ENCODE measurements at places on chromosomes 12 and 14.

GRCh38 chr14:64958201-64958600 lies 13.9 kb downstream of the RAB15 start:
- no peak overlapping the region for H3K27ac ChIP-seq
- no peak for DNase-seq
- H3K4me3 ChIP-seq, result no peak overlapping the region
- peaks cover 19% of the 10 kb centered on the region for H3K36me3 ChIP-seq

DNA sequence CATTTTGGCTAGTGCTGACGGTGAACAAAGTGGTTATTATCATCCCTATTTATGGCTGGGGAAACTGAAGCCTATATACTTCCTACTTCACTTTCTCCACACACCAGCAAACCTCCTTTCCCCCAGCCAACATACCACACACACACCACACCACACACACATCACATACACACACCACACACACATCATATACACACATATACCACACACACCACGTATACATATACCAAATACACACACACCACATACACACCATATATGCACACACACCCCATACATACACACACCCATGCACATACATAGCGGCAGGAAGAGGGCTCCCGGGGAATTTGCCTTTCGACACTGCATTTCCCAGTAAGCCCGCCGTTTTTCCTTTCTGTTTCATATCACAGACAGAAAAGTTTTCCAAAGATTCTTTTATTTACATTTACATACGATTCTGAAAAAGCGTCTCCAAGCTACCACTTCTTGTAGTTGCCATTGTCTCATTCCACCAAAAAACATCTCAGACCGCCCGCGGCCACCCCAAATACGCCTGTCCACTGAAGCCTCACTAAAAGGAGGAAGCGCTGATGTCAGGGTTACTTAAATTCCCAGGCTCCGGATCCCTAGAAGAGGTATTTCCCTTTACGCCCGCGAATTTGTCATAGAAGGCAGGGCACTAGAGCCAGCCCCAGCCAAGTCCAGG lies 823 bp upstream of the RAB5B start:
- peaks cover 68% of the 10 kb centered on the region for H3K4me1 ChIP-seq
- H3K4me3 ChIP-seq, result peak overlapping the region; percentile 64
- H3K27me3 ChIP-seq, result no peaks in the 10 kb centered on the region
- DNase-seq, result no peak
- H3K36me3 ChIP-seq, result peaks cover 55% of the 10 kb centered on the region

DNA sequence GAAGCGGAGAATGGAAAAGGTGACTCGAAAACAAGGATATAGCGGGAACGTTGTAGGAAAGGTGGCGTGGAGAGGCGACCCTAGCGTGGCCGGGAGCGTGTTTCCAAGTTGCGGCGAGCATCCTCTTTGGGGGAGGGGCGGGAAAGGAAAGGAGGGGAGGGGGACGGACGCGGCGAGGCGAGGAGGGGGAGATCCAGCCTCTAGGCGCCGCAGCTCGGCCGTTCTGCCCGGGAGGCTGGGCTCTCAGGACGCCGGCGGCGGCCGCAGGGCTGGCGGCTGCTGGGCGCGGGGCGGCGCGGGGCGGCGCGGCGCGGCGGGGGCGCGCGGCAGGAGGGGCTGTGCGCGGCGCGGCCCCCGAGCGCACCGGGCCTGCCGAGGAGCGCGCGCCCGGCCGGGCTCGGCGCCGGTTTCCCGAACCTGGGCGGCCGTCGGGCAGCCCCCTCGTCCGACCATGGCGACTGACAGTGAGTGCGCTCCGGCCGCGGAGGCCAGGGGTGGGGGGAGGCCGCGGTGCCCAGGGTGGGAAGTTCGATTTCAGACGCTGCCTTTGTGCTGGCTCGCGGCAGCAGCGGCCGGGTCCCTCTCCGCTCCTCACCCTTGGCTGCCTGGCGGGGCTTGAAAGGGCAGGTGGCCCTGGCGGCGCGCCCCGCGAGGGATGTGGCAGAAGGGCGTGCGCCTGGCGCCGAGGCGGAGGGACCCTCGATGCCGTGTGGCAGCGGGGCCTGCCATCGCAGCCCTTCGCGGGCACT lies 50.3 kb downstream of the SNAPC1 start:
- no peaks in the 10 kb centered on the region for H3K4me1 ChIP-seq
- no peak within 1 kb of the TSS for H3K4me3 ChIP-seq
- no peaks in the 10 kb centered on the region for H3K27me3 ChIP-seq

GRCh38 chr12:103756443-103756842 lies 84.6 kb downstream of the NT5DC3 start:
- H3K27ac ChIP-seq, result no peak overlapping the region
- no peaks in the 10 kb centered on the region for H3K27me3 ChIP-seq
- no peaks in the 10 kb centered on the region for H3K36me3 ChIP-seq
- DNase-seq, result no peak
- no peaks in the 10 kb centered on the region for H3K4me1 ChIP-seq

DNA sequence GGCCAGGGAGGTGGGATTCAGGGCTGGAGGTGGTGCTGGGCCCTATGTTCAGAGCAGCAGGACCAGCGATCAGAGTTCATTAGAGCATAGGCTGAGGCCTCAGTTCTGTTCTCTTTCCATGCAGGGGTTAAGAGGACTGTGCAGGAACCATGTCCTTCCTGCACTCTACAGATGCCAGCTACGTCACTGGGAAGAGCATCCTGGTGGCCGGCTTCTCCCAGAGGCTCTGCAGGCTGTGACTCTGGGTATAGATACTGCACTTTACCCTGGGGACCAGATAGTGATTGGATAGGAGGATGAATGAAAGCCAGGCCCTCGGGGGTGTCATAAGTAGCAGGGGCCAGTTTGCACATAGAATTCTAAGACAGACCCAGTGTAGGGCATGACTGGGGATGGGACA lies 92.6 kb downstream of the DHRS2 start:
- no peaks in the 10 kb centered on the region for H3K36me3 ChIP-seq
- no peak overlapping the region for H3K4me3 ChIP-seq
- H3K27ac ChIP-seq, result no peak overlapping the region
- no peaks in the 10 kb centered on the region for H3K27me3 ChIP-seq

DNA sequence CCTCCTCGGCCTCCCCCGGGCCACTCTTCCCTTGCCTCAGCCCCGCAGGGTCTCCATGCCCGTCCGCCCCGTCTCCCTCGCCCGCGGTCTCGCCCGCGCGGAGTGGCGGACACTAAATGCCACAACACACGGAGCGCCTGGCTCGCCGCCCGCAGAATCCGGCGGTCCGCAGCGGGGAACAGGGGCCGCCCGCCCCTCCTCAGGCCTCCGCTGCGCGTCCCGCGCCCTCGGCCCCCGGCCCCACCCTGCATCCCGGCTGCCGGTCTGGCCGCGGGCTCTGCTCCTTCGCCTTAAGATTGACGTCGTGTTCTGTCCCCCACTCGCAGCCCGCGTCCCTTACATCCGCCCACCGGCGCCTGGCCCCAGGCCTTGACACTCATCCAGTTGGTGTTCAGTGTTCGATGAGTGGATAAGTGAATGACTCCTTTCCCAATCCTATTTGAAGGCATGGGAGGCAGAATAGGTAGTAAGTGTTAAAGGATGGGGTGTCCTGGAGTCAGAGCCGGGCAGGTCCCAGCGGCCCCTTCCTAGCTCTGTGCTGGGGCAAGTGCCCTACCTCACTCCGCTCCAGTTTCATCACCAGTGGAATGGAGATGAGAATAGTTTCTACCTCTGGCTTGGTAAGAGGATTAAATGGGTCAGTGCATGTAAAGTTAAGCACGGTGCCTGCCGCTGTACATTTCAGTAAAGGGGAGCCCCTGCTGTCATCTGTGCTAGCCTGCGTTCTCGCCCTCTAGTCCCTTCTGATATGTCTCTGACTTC lies 622 bp downstream of the TECPR2 start:
- H3K27me3 ChIP-seq, result no peaks in the 10 kb centered on the region
- peak overlapping the region; percentile 93 for H3K4me3 ChIP-seq
- peak overlapping the region; percentile 36 for H3K27ac ChIP-seq
- no peak for DNase-seq
- H3K4me1 ChIP-seq, result peaks cover 33% of the 10 kb centered on the region

DNA sequence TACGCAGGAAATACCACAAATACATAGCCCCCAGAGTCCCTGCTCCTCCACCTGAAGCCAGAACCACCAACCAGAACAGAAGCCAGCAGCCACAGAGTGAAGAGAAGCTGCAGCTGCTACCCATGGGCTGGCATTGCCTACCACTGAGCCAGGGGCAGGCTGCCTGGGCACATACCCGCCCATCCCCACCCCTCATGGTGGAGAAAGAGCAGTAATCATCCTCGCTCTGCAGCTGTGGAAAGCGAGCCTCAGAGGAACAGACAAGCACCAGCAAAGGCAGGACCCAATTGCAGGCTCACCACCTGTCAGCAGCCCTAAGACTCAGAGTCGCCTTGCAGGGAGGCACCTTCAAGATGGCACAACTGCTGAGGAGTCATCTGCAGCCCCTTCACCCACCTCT lies 11.2 kb upstream of the CD9 start:
- H3K4me1 ChIP-seq, result no peaks in the 10 kb centered on the region
- no peak overlapping the region for H3K27ac ChIP-seq
- no peak for DNase-seq
- no peak overlapping the region for H3K4me3 ChIP-seq
- H3K27me3 ChIP-seq, result peaks cover 25% of the 10 kb centered on the region

- no peak overlapping the region for H3K27ac ChIP-seq
- H3K27me3 ChIP-seq, result no peaks in the 10 kb centered on the region
- H3K4me1 ChIP-seq, result no peaks in the 10 kb centered on the region
- DNase-seq, result no peak
- H3K36me3 ChIP-seq, result no peaks in the 10 kb centered on the region
Measured at GRCh38 chr14:51533872-51534553, 117.7 kb upstream of the FRMD6 start.

- H3K27me3 ChIP-seq, result no peaks in the 10 kb centered on the region
- H3K36me3 ChIP-seq, result no peaks in the 10 kb centered on the region
- no peak overlapping the region for H3K4me3 ChIP-seq
- no peak overlapping the region for H3K27ac ChIP-seq
Measured at GRCh38 chr12:131113568-131114270, 160.0 kb downstream of the ADGRD1 start.

DNA sequence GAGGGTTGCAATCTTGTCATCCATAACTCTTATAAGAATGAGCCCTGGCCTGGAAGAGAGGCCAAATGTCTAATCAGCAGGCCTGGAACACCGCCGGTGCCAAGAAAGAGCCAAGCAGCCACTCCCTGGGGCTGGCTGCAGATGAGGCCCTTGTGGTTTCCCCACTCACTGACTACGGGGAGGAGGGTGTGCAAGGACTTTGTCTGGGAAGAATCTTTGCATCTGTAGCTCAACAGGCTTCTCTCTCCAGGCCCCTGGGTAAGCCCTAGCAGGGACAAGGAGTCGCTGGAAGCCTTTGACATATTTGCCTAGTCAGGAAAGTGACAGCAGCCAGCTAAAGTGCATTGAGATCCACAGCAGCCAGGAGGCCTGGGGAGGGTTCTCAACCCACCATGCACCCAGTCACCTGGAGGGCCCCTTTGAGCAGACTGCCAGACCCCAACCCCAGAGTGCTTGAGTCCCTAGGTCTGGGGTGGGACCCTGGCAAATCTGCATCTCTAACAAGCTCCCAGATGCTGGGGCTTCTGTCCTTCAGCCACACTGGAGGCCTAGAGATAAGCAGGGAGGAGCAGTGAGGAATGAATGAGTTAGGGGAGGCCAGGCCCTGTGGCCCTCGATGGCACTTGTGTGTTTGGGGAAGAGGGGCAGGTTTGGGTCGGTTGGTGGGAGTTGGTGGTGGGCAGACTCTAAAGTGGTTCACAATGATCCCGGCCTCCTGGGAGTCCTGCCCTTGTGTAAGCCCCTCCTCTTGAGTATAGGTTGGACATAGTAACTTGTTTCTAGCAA lies 13.9 kb upstream of the LRTM2 start:
- no peak overlapping the region for H3K27ac ChIP-seq
- DNase-seq, result no peak
- H3K4me3 ChIP-seq, result no peak overlapping the region
- H3K4me1 ChIP-seq, result peaks cover 4% of the 10 kb centered on the region

GRCh38 chr12:80551897-80552296 lies 107.9 kb downstream of the PTPRQ start:
- H3K4me3 ChIP-seq, result no peak overlapping the region
- no peaks in the 10 kb centered on the region for H3K36me3 ChIP-seq
- H3K27me3 ChIP-seq, result no peaks in the 10 kb centered on the region
- H3K4me1 ChIP-seq, result no peaks in the 10 kb centered on the region
- H3K27ac ChIP-seq, result no peak overlapping the region

- no peak for DNase-seq
- no peak overlapping the region for H3K27ac ChIP-seq
- no peaks in the 10 kb centered on the region for H3K36me3 ChIP-seq
- H3K4me3 ChIP-seq, result no peak overlapping the region
- H3K4me1 ChIP-seq, result no peaks in the 10 kb centered on the region
- no peaks in the 10 kb centered on the region for H3K27me3 ChIP-seq
Measured at GRCh38 chr12:77401770-77402081, 336.4 kb upstream of the E2F7 start.

- H3K4me3 ChIP-seq, result no peak overlapping the region
- no peak overlapping the region for H3K27ac ChIP-seq
- peak; percentile 16 for DNase-seq
- H3K4me1 ChIP-seq, result no peaks in the 10 kb centered on the region
- H3K27me3 ChIP-seq, result peaks cover under 1% of the 10 kb centered on the region
Measured at GRCh38 chr12:119229837-119230236, 51.1 kb downstream of the HSPB8 start.

DNA sequence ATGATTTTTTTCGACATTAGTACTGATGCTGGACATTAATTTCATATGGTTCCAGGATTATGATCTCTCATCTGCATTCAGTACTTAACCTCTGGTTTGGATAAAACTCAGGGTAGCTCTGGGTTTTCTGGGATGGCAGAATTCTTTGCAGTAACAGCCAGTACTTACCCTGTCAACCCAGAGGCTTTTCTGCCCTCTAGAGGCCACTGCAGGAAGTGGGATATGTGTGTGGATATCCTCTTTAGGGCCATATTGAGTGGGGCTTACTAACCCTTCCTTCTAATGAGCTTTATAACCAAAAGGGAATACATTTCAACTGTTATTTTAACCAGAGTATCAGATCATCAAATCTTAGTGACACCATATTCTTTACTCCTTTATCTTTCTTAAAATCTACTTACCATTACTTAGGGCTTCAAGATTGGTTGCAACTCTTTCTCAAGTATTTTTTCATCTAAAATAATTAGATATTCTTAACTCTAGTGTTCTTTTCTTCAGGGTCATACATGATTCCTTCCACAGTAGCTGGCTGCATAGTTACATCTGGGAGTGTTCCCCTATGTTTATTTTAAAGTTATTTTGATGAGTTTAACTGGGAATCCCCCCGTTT lies 488.0 kb upstream of the STXBP6 start:
- no peak overlapping the region for H3K27ac ChIP-seq
- H3K4me3 ChIP-seq, result no peak overlapping the region
- DNase-seq, result peak; percentile 35
- H3K36me3 ChIP-seq, result no peaks in the 10 kb centered on the region

DNA sequence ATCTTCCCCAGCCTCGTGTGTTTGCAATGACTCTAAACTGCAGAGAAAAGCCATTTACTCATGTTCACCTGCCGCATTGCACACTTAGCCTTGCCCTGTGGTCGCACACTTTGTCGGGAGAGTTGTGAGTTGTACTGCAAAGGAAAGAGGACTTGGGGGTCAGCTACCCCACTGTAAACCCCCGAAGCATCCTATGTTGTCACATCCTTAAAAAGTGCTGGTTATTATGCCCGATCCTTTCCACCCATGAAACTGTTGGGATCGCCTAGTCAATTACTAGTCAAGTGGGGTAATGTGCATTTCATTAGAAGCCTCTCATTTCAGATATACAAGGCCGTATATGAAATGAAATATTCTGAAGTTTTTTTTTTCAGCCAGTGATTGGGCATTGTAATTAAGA lies 98.2 kb downstream of the SRRM4 start:
- H3K36me3 ChIP-seq, result no peaks in the 10 kb centered on the region
- no peak overlapping the region for H3K4me3 ChIP-seq
- H3K27me3 ChIP-seq, result no peaks in the 10 kb centered on the region
- DNase-seq, result no peak
- H3K4me1 ChIP-seq, result no peaks in the 10 kb centered on the region
